ENCODE measurements at places on chromosomes 4 and X.

DNA sequence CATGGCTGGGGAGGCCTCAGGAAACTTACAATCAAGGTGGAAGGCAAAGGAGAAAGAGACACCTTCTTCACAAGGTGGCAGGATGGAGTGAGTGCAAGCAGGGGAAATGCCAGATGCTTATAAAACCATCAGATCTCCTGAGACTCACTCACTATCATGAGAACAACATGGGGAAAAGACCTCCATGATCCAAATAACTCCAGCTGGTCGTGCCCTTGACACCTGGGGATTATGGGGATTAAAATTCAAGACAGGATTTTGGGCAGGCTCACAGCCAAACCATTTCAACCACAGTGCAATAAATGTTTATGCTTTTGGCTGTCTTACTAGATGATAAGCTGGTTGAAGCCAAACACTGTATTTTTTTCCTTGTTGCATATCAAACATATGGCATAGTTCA lies 1112.4 kb downstream of the STIM2 start:
- no peak for DNase-seq

GRCh38 chr4:18749391-18749790 lies 727.8 kb upstream of the LCORL start:
- DNase-seq = no peak

DNA sequence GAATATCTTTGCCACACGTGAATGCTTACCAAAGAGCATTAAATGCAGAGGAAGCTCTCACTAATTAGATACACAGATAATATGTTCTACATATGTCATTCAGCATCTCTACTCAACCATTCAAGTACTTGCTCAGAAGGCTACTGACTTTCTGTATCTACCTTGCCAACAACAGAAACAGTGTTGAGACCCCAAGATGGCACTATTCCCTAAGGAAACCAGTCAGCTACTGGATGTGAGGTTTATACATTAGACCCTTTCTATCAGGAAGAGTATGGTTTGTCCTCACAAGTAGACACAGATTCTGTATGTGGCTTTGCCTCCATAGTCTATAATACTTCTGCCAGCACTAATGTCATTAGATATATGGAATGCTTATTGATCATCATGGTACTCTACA lies 443.9 kb upstream of the INTU start:
- no peak for DNase-seq

DNA sequence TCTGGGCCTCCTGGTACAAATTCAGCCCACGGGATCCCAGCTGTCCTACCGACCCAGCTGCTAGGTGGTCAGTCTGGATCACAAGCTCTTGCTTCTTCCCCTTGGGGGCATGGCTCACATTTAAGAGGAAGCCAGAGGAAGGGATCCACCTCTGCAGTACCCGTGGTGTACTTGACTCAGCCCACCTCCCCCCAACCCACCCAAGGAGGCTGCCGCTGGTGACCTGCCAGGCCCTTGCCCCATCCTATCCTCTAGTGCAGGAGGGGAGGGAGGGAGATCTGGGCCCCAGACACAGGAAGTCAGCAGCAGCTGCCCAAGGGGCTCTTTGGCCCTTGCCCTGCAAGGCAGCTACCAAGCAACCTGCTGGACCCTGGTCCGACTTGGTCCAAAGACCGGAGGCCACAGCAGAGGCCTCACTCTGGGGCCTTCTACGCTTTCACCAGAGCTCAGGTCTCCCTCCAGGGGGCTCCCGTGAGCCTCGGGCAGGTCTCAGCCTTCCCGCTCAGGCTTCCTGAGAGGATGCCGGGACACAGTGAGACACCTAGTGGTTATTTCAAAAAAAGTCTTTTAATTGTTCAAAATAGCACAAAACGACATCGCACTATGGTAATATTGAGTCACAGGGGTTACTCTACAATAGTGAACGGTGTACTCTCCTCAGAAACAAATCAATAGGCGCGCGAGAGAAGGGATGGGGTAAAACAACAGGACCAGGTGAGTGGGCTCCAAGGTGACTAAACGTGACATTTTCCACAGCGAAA lies 2.7 kb upstream of the RENBP start:
- DNase-seq = peak; percentile 68

DNA sequence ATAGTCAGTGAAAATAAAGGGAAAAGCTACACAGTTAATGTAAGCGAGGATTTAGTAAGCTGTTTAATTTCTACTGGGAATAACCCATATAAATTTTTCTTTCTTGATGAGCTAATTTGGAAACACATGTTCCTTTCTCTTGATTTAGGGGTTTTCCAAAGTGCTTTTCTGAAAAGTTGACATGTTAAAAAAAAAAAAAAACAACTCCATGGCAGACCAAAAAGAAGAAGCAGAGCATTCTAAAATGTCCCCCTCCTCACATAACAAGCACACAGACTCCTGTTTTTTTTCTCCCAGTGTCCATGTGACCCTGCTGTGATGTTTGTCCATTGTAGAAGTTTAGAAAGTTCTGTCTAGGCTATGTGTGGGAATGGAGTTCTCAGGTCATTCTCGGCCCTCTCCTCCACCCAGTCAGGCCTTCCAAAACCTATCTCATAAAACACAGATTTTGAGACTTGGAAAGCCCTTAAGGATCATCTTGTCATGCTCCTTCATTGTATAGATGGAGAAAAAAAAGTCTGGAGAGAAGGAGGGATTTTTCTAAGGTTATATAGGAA lies 792 bp downstream of the CLIC2 start:
- DNase-seq = no peak

- no peak for DNase-seq
Measured at GRCh38 chrX:19968276-19968675, 22.6 kb downstream of the BCLAF3 start.

GRCh38 chr4:6280365-6280996 lies 10.8 kb downstream of the WFS1 start:
- DNase-seq = no peak

DNA sequence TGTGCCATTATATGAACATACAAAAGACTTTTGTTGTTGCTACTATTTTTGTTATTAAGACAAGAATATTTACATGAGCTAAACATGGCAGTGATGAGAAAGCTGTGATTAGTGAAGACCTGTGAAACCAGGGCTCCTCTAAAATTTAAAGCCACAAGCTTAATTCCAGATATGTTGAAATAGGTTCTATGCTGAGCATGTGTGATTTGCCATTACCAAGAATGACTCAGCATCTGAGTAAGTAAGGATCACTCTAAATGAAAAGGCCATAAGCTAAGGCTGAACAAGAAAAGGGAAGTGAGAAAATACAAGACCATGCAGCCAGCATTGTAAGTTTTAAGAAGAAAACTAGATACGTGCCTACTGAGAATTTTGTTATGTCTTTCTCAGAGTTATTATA lies 75.9 kb upstream of the CAMK2D start:
- peak; percentile 90 for DNase-seq

GRCh38 chrX:112630187-112630586 lies 49.6 kb downstream of the LHFPL1 start:
- peak; percentile 74 for DNase-seq

DNA sequence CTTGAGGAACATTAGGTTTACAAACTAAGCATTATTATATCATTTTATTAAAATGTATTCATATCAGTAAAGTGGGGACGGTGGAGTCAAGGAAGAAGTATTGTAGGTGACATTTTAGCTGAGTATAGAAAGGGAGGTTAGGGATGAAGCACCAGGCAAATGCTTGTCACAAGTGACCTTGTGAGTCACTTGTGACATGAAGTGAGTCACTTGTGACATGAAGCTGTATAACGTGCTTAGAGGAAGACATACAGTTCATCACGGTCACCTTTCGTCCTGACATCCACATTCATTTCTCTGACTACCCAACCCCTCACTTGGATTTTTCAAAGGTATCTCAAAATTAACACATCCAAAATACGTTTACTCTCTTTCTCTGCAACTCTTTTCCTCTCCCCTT lies 1034.8 kb downstream of the DMD start:
- DNase-seq = no peak

- DNase-seq = no peak
Measured at GRCh38 chr4:36532670-36533379, 251.4 kb downstream of the DTHD1 start.

- no peak for DNase-seq
Measured at GRCh38 chr4:181350615-181351415, 892.4 kb upstream of the TENM3 start.

DNA sequence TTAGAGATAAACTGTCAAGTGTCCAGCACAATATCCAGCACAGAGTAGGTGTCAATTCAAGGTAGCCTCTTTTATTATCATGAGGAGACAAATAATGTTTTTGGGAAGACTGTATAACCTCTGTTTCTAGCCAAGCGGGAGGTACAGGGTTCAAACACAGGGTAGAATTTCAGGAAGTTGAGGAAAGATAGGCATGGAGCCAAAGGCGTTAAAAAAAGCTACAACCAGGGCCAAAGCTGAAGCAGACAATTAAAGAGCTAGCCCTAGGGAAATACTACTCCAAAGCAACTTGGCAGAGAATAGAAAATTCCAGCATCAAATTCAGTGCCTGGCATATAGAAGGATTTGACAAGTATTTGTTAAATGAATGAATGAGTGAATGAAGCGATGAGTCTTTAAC lies 40.0 kb upstream of the CASK start:
- DNase-seq = no peak

GRCh38 chr4:85391589-85392410 lies 83.2 kb upstream of the ARHGAP24 start:
- no peak for DNase-seq

DNA sequence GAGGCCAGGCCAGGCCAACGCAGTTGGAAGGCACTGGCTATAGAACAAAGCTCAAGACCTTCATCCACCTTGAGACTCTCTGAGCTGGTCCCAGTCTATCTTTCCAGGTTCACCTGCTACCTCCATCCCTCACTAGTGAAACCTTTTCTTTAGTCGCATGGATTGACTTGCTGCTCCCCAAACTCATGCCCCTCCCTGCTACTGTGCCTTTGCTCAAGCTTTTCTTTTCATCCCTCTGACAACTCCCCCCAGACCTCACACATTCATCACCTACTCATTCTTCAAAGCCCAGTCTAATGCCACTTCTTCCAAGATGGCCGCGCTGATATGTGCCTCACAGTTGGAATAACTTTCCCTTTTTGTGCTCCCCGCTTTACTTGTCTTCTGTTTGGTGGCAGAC lies 58.0 kb downstream of the CNGA2 start:
- no peak for DNase-seq

- no peak for DNase-seq
Measured at GRCh38 chr4:55447108-55447708, 51.5 kb downstream of the TMEM165 start.

DNA sequence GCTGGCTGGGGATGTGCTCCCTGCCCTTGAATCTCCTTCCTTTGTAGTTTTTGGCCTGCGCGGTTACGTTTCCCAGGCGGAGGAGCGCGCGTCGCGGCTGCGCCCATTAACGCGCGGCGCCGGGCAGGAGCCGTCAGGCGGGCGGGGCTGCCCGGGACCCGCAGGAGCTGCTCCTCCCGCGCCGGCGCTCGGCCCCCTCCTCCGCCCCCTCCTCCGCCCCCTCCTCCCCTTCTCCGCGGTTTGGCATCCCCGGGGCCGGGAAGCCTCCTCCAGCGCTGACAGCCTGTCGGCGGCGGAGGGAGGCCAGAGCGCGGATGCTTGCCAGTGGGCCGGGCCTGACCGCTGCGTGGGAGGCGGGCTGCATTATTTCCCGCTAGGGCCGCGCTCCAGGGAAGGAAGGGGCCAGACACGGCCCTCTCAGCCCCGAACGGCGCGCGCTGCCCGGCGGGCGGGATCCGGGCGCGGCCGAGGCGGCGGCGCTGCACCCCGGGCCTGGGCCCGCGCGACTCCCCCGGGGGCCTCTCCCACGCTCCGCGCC lies at the start of gene DCLK2:
Gene DCLK2, plus strand, starts transcription at position 405 of the 538 bp plus-strand sequence. CDS start 583 bp downstream, outside the sequence.
- DNase-seq = peak; percentile 92

DNA sequence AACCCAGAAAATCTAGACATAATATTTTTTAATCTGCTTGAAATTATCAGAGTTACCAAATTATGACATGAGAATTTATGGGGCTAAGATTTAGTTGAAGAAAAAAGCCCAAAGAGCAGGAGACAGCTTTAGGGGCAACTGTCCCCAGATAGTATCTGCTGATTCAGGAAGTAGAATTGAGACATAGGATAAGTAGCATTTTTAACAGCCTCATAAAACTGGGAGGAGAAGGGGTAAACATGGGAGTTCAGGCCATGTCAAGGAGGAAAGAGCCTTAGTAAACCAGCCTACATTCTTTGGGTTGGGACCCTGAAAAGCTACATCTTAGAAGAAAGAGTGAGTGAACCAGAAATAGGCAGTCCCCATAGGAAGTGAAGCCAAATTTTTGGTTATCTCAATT lies 9.7 kb upstream of the RAB28 start:
- no peak for DNase-seq

GRCh38 chrX:20205927-20206708 lies 60.6 kb downstream of the RPS6KA3 start:
- no peak for DNase-seq

DNA sequence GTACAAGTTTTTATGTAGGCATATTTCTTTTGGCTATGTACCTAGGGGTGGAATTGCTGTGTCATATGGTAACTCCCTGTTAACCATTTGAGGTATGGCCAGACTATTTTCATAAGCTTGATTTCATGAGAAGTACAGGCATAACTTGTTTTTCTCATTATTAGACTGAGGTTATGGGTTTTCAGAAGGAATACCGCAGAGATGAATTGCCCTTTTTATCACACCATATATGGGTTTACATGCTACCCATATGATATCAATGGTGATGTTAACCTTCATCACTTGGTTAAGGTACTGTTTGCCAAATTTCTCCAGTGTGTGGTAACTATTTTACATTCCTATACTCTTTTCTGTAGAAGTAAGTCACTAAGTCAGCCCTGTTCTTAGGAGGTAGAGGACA lies 23.5 kb downstream of the RAB40A start:
- no peak for DNase-seq

DNA sequence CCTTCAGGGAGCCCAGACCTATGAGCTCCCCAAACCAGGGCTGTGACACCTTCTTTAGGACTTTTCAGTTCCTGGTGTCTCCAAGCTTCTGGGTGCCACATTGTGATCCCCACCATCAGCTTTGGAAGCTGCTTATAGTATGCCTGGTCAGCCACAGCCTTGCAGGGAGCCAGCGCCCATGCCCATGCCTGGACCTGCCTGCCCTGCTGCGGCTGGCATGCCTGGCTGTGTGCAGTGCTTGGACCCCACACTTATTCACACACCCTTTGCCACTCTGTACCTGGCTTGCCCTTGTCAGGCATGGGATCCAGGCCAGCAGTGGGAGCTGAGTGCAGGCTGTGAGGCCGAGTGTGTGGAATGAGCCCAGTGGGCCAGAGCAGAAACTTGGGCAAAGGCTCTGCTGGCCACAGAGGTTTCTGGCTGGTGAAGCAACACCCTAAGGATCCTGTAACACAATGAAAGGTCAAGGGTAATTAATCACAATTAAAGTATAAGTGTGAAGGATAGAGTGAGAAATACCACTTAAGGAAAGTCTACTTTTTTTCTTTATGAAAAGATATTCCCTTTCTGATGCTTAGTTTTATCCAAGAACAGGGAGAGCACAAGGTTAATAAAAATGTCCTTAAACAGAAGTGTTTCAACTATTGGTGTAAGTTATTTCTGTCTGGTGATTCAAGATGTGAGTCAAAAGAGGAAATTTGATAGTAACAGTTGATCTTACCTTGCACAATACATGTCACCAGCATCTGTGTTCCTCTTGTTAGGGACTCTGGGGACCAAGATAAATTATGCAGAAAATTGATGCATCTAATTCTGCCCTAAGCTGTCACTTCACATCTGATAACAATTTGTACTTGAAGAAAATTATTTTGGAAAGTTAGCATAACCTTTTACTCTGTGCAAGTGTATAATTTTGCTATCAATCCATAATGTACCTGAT lies 161.8 kb downstream of the FAM47A start:
- no peak for DNase-seq
